ENCODE measurements at places on chromosomes 13 and 19.
A peak's percentile ranks its signal among the peaks of the same experiment; 100 is the strongest.

DNA sequence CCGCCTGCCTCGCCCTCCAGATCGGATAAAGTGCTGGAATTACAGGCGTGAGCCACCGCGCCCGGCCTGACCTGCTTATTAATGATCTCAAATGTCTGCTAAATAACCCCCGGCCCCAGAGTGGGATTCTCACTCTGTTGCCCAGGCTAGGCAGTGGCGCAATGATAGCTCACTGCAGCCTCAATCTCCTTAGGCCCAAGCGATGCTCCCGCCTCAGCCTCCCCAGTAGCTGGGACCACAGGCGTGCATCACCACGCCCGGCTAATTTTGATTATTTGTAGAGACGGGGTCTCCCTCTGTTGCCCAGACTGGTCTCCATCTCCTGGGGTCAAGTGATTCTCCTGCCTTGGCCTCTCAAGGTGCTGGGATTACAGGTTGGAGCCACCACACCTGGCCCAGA, 626 bp upstream of the ATP5F1D start:
- peaks cover 37% of the 10 kb centered on the region for H3K4me1 ChIP-seq
- no peaks in the 10 kb centered on the region for H3K27me3 ChIP-seq
- H3K4me3 ChIP-seq: peak overlapping the region; percentile 72
- H3K27ac ChIP-seq: peak overlapping the region; percentile 92
- DNase-seq: no peak

DNA sequence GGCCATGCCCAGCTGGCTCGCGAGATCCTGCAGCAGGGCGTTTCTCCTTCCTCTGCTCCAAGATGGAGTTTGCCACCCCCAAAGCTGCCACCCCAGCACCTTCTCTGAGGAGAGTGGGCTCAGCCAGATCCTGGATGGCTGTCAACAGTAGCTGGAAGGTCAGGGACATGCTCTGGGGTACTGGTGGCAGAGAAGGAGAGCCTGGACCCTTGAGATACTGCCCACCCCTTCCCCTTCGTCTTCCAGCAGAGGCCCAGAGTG, 11.6 kb downstream of the IRGC start:
- no peaks in the 10 kb centered on the region for H3K4me1 ChIP-seq
- no peaks in the 10 kb centered on the region for H3K27me3 ChIP-seq
- peaks cover 35% of the 10 kb centered on the region for H3K36me3 ChIP-seq
- DNase-seq: no peak
- H3K27ac ChIP-seq: no peak overlapping the region

GRCh38 chr13:110265341-110265681, 41.6 kb downstream of the COL4A1 start:
- H3K27me3 ChIP-seq: no peaks in the 10 kb centered on the region
- peak overlapping the region; percentile 21 for H3K4me3 ChIP-seq
- DNase-seq: no peak
- H3K27ac ChIP-seq: peak overlapping the region; percentile 79

GRCh38 chr13:78061806-78062205, 143.2 kb upstream of the EDNRB start:
- H3K27ac ChIP-seq: no peak overlapping the region
- no peak overlapping the region for H3K4me3 ChIP-seq
- H3K4me1 ChIP-seq: no peaks in the 10 kb centered on the region

DNA sequence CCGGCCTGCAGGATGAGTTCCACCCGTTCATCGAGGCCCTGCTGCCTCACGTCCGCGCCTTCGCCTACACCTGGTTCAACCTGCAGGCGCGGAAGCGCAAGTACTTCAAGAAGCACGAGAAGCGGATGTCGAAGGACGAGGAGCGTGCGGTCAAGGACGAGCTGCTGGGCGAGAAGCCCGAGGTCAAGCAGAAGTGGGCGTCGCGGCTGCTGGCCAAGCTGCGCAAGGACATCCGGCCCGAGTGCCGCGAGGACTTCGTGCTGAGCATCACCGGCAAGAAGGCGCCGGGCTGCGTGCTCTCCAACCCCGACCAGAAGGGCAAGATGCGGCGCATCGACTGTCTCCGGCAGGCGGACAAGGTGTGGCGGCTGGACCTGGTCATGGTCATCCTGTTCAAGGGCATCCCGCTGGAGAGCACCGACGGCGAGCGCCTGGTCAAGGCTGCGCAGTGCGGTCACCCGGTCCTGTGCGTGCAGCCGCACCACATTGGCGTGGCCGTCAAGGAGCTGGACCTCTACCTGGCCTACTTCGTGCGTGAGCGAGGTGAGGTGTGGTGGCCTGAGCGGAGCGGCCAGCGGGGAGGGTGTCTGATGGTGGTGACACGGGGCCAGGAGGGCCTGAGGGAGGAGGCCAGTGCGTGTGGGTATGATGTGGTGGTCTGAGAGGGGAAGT, 15.5 kb downstream of the NFIC start:
- H3K27ac ChIP-seq: peak overlapping the region; percentile 64
- H3K27me3 ChIP-seq: no peaks in the 10 kb centered on the region
- H3K4me3 ChIP-seq: no peak overlapping the region
- no peak for DNase-seq
- H3K4me1 ChIP-seq: peaks cover 61% of the 10 kb centered on the region

DNA sequence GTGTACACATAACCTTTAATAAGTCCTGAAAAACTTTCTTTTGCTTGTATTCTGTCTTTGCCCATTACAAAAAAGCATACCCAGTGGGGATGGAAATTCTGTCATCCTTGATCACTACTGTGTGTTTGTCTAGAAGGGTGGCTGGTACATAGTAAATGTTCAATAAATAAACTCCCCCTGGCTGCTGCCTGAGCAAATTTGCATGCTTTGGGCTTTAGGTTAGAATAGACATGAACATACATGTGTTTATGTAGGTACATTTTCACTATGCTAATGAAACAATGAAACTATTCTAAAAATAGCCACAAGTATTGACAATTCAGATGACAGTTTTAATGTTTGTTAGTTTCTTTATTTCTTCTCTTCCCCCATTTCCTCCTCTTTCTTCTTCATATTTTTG, 36.1 kb downstream of the TNFSF13B start:
- no peaks in the 10 kb centered on the region for H3K4me1 ChIP-seq
- H3K27ac ChIP-seq: no peak overlapping the region
- no peaks in the 10 kb centered on the region for H3K27me3 ChIP-seq
- DNase-seq: no peak
- no peaks in the 10 kb centered on the region for H3K36me3 ChIP-seq
- H3K4me3 ChIP-seq: no peak overlapping the region

GRCh38 chr13:93304868-93305613, 78.4 kb downstream of the GPC6 start:
- H3K4me3 ChIP-seq: no peak overlapping the region
- H3K36me3 ChIP-seq: no peaks in the 10 kb centered on the region
- no peaks in the 10 kb centered on the region for H3K4me1 ChIP-seq
- no peak for DNase-seq
- no peaks in the 10 kb centered on the region for H3K27me3 ChIP-seq

GRCh38 chr19:1090731-1091543, 4.2 kb downstream of the POLR2E start:
- no peak for DNase-seq
- H3K36me3 ChIP-seq: peaks cover 50% of the 10 kb centered on the region
- peaks cover 11% of the 10 kb centered on the region for H3K4me1 ChIP-seq
- no peaks in the 10 kb centered on the region for H3K27me3 ChIP-seq
- H3K4me3 ChIP-seq: no peak overlapping the region

DNA sequence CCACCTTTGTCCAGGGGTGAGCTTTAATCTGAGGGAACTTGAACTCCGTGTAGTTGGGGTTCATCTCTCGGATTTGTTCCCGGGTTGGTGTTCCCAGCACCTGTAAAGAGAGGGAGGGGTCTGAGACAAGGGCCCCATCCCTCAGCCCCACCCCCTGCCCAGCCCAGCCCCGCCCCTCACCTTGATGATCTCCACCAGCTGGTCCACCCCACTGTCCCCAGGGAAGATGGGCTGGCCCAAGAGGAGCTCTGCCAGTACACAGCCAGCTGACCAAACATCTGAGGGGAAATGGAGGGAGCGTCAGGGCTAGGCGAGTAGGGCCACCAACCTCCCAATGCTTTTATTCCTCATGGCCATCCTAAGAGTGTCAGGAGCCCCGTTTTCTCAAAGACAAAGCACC, 9.3 kb downstream of the GSK3A start:
- no peak overlapping the region for H3K27ac ChIP-seq
- no peak overlapping the region for H3K4me3 ChIP-seq
- no peak for DNase-seq
- H3K4me1 ChIP-seq: no peaks in the 10 kb centered on the region
- H3K36me3 ChIP-seq: peaks cover 88% of the 10 kb centered on the region
- H3K27me3 ChIP-seq: no peaks in the 10 kb centered on the region

- DNase-seq: no peak
- no peak overlapping the region for H3K27ac ChIP-seq
- H3K36me3 ChIP-seq: no peaks in the 10 kb centered on the region
- H3K4me3 ChIP-seq: no peak overlapping the region
Measured at GRCh38 chr13:25796474-25796873, 255.3 kb downstream of the SHISA2 start.

- no peak for DNase-seq
- H3K36me3 ChIP-seq: no peaks in the 10 kb centered on the region
- no peak overlapping the region for H3K4me3 ChIP-seq
- H3K4me1 ChIP-seq: no peaks in the 10 kb centered on the region
Measured at GRCh38 chr19:455031-455705, 5.7 kb downstream of the SHC2 start.

GRCh38 chr13:76773448-76774094, 112.6 kb downstream of the KCTD12 start:
- no peak overlapping the region for H3K27ac ChIP-seq
- no peak overlapping the region for H3K4me3 ChIP-seq
- H3K36me3 ChIP-seq: no peaks in the 10 kb centered on the region
- H3K27me3 ChIP-seq: no peaks in the 10 kb centered on the region
- H3K4me1 ChIP-seq: no peaks in the 10 kb centered on the region

DNA sequence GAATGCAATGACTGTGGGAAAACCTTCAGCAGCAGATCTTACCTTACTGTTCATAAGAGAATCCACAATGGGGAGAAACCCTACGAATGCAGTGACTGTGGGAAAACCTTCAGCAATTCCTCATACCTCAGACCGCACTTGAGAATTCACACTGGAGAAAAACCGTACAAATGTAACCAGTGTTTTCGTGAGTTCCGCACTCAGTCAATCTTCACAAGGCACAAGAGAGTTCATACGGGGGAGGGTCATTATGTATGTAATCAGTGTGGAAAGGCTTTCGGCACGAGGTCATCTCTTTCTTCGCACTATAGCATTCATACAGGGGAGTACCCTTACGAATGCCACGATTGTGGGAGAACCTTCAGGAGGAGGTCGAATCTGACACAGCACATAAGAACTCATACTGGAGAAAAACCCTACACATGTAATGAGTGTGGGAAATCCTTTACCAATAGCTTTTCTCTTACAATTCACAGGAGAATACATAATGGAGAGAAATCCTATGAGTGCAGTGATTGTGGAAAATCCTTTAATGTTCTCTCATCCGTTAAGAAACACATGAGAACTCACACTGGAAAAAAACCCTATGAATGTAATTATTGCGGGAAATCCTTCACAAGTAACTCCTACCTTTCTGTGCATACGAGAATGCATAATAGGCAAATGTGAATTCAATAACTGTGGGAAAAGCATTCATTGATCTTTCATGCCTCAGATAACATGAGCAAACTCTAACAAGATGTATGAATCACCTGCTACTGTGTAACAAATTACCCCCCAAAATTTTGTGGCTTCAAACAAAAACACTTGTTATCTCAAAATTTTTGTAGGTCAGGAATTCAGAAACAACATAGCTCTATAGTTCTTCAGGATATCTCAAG, 13.8 kb downstream of the ZNF557 start:
- peak overlapping the region; percentile 12 for H3K4me3 ChIP-seq
- no peak overlapping the region for H3K27ac ChIP-seq
- no peak for DNase-seq
- no peaks in the 10 kb centered on the region for H3K4me1 ChIP-seq
- H3K27me3 ChIP-seq: no peaks in the 10 kb centered on the region

GRCh38 chr13:45681113-45681512, 21.0 kb upstream of the CBY2 start:
- no peak overlapping the region for H3K27ac ChIP-seq
- no peaks in the 10 kb centered on the region for H3K36me3 ChIP-seq
- H3K27me3 ChIP-seq: no peaks in the 10 kb centered on the region
- DNase-seq: no peak

DNA sequence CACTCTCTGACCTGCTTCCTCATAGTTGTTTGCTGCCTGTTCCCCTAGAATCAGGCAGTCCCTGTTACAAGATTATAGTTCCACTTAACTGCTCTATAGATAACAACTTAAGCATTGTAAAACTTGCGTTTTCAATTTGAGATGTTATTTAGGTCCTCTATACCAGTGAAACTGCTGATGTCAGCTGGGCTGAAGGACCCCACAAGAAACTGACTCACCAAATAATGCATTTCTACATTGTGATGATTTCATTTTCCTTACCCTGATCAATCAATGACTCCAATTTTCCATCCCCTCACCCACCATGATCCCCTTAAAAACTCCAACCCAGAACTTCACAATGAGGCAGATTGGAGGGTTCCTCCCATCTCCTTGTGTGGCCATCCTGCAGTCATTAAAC, 280.7 kb downstream of the SLITRK1 start:
- DNase-seq: no peak
- H3K4me3 ChIP-seq: no peak overlapping the region
- H3K4me1 ChIP-seq: no peaks in the 10 kb centered on the region
- H3K27me3 ChIP-seq: no peaks in the 10 kb centered on the region

DNA sequence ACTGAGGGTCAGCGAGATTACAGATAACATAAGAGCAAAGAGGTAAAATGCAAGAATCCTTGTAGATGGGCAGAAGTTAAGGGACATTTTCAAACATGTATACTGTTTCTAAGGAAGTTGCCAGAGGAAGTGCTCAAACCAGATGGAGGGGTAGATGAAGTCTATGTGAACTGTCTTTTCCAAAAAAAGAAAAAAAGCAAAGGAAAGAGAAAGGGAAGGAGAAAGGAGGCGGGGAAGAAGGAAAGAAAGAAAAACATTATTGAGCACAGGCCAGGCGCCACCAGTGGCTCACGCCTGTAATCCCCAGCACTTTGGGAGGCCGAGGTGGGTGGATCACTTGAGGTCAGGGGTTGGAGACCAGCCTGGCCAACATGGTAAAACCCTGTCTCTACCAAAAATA, 5.3 kb downstream of the DMAC2 start:
- peaks cover 33% of the 10 kb centered on the region for H3K36me3 ChIP-seq
- H3K4me3 ChIP-seq: no peak overlapping the region
- no peaks in the 10 kb centered on the region for H3K27me3 ChIP-seq
- no peaks in the 10 kb centered on the region for H3K4me1 ChIP-seq

GRCh38 chr13:59823486-59823885, 340.2 kb downstream of the DIAPH3 start:
- no peaks in the 10 kb centered on the region for H3K27me3 ChIP-seq
- no peaks in the 10 kb centered on the region for H3K4me1 ChIP-seq
- no peaks in the 10 kb centered on the region for H3K36me3 ChIP-seq
- no peak overlapping the region for H3K4me3 ChIP-seq
- no peak for DNase-seq

GRCh38 chr19:8481616-8482015, 20.8 kb downstream of the PRAM1 start:
- H3K4me1 ChIP-seq: no peaks in the 10 kb centered on the region
- no peak overlapping the region for H3K27ac ChIP-seq
- DNase-seq: no peak

GRCh38 chr13:51887468-51887867, 25.7 kb downstream of the CCDC70 start:
- no peaks in the 10 kb centered on the region for H3K27me3 ChIP-seq
- no peaks in the 10 kb centered on the region for H3K36me3 ChIP-seq
- no peak overlapping the region for H3K4me3 ChIP-seq
- H3K27ac ChIP-seq: no peak overlapping the region
- no peak for DNase-seq

All from ascending aorta (tissue), 2 donors.